ENCODE measurements at places on chromosomes 2 and 18. TPM values are rescaled to one million over a fixed set of nuclear protein-coding genes. Genes with fewer than 3 reads are reported as not detected.

DNA sequence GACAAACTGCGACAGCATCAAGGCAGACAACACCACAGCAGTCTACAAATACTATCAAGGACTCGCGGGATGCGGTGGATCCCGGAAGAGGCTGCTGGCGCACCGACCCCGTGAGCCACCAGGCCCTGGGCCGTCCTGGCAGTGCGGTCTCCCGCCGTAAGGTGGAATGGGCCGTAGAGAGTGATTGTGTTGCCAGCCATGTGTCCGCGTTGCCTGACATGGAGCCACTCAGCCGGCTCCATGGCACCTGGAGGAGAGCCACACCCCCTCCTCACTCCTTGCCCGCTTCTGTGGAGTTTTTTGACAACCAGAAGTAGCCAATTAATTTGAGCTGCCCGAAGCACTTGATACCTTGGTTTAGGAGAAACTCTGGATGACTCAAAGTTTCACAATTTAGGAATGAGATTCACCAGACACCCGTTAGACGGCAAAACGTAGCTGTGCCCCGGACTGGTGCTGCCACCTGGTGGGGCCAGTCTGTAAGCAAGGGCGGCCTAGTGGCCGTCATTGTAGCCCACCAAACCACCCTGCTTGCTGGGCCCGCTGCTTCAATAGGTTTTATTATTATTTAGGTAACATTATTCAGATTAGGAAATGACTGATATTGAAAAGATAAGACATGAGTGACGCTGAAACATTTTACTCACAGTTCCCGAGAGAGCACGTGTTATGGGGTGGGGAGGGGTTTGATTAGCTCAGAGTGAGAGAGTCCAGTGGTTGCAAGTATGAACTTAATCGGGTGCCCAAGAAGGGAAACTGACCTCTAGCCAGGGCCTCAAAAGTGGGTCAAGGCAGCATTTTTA is 10.2 kb upstream of the IMP4 start:
- peak; percentile 52 for DNase-seq

DNA sequence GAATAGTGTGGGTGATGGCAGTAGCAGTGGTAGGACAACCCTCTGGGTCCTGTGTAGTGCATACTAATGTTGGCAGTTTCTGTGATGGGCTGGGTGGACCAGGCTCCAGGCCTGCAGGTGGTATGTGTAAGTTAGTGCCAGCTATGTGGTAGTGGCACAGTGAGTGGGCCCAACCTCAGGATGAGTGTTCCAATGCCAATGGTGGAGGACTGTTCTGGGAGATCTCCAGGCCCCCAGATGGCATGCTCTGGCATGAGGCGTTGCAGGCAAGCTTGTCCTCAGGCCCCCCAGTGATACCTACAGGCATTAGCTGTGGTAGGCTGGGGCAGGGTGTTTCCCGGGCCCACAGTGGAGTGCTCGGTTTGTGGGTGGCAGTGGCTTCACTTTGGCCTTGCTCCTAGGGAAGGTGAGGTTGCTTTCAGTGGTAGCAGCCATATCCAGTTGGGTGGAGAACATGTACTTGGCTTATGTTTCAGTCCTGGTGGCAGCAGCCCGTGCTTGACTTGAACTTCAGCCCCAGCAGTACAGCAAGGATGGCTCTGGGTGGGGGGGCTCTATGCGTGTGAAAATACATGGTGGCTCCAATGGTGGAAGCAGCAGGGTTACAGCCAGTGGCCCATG is 32.4 kb downstream of the TEX51 start:
- no peak for DNase-seq

Gene TEX44
- polyA plus RNA-seq: not detected

GRCh38 chr18:67788310-67789164 is 272.0 kb upstream of the DSEL start:
- no peak for DNase-seq

DNA sequence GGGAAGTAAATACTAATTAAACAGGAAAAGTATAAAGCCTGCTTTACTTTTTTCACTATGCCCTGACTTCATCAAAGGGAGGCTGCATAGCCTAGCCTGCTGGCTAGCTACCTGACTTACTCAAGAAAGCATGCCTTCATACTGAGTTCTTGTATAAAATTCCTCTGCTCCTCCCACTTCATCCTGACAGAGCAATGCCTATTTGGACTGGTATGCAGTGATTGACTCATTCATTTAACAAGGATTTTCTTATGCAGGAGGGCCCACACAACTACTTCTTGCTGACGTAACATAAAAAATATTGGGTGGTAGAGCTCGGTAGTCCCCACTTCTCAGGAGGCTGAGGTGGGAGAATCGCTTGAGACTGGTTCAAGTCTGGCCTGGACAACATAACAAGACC is 70.5 kb downstream of the PRPF40A start:
- DNase-seq: peak; percentile 4

DNA sequence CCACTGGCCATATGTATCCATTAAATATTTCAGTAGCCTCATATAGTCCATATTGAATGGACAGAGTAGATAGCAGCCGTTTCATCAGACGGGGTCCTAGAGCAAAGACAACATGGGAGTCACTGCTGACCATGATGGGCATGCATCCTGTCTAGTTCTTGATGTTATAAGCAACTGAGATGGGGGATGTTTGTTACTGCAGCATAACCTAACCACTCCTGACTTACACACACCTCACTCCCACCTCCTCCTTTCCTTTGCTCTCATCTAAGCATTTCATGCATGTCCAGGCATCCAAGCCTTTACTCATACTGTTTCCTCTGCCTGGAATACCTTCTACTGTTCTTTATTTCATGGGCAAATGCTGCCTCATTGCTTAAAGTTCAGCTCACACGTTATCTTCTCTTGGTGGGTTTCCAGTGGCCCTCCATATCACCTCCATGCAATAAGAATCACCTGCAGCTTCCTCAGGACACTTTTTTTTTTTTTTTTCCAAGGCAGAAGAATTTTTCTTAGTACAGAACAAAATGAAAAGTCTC is 87.8 kb downstream of the DDX1 start:
- no peak for DNase-seq

DNA sequence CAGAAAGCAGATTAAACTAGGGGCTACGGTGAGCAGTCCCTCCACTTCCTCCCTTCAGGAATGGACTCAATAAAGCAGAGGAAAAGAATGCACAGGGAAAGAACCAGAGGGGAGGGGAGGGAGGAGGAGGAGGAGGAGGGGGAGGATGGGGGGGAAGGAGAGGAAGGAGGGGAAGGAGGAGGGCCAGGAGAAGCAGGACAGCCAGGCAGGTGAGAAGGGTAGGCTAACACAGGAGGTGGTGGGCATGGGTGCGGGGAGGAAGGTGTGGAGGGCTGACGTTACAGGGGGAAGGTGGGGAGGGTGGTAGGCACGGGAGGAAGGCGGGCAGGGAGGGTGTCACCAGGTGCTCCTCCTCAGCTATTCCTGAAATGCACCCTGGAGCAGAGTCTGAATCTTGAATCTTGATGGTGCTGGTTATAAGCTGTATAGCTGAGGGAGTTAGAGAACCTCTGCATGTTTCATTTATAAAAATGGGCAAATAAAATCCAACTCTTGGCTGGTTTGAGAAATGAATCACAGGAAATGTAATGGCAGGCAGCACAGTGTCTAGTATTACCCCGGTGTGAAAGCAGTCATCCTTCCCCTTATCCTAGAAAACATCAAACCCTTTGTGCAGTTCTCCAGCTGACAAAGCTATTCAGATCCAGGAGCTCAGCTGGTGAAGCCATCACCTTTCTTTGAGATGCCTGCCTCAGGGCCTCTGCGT is 3.4 kb downstream of the TMEM18 start:
- no peak for DNase-seq

DNA sequence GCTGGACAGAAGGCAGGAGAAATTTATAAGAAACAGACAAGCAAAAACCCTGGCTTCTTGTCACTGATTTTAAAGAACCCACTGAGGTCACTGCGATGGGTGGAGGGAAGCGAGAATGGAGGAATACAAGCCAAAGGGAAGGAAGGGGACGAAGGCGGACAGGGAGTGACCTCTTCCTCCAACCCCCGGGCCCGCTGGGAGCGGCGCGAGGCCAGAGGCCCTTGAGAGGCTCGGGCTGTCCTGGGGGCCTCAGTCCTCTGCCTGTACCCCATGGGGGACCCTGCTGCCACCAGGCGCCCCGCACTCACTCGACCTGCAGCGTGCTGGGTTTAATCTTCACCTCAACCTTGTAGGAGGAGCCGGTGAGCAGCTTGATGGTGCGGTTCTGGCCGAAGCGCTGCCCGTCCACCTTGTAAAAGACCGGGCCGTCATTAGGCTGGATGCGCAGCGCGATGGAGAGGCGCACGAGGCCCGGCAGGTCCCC is 793 bp downstream of the CNRIP1 start:
- DNase-seq: no peak

Gene SERPINB2
- polyA plus RNA-seq: not detected

GRCh38 chr2:237423891-237424290 is 9.9 kb upstream of the COL6A3 start:
- DNase-seq: no peak

Gene GAD1
- 0.15 TPM for polyA plus RNA-seq

DNA sequence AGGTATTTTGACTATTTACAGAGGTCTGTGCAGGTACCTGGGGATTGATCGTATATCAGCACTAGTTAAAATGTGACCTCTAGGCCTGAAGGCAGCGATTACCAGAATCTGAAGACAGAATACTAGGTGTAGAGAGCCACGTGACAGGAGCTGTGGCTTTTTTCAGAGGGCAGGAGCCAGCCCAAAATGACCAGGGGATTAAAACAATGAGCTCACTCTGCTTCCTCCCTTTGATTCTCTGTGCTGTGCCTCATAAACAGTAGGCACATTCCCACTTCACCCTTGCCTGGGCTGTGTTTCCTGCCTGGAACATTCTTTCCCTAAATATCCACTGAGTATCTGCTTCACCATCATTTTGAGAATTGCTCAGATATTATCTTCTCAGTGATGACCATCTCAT is 15.2 kb downstream of the ITGAV start:
- DNase-seq: no peak

Gene ACADL
- not detected for polyA plus RNA-seq

DNA sequence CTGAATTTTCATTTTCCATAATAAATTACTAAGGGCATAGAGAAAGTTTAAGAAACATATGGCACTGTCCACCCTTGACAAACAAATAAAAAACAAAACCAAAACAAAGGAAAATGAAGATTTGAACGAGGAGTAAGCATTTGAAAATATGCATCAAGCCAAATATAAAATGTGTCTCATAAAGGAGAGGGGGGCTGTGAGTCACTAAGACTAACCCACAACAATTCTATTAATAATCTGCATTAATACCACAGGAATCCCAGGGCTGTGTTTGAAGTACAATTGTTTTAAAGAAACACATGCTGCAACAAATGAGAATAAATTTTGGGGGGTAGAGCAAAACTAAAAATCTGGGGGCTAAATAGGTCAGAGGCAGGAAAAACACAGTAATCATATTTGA is 53.8 kb upstream of the STK17B start:
- DNase-seq: no peak

Gene RPRM
- polyA plus RNA-seq: not detected

Gene ZNF385B
- not detected for polyA plus RNA-seq

- no peak for DNase-seq
Observed at GRCh38 chr2:168029071-168029470, 218.3 kb downstream of the STK39 start.

DNA sequence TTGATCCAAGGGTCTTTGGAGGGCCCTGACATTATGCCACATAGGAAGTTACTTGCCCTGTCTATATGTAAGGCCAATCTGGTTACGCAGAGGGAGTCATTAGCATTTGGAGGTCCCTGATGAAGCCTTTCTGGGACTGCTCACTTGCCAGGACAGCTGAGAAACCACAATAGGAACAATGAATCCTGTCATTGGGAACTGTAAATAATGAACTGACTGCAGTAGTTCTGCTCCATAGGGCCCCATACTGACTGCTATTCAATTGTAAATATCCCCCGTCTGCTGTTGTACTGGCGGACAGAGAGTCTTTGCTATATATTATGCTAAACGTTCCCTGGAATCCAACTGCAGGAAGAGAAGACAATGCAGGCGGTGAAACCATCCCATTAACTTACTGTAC is 149.4 kb upstream of the DCC start:
- no peak for DNase-seq

DNA sequence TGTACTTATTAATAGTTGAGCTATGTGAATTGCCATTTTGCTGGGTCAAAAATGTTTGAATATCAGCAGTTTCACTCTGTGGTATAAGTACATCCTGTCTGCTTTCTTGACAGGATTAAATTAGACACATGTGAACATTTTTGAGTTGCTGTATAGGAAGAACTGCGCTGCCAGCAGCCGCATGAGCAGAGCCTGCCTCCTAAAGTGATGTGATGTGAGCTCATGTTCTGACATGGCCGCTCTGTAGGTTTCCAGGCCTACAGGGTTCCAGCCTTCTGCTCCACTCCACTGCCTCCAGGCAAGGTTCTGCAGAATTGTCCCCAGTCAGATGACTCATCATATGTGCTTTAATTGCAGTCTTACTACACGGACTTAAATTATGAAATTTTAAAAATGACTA is 119.7 kb upstream of the NFATC1 start:
- no peak for DNase-seq

DNA sequence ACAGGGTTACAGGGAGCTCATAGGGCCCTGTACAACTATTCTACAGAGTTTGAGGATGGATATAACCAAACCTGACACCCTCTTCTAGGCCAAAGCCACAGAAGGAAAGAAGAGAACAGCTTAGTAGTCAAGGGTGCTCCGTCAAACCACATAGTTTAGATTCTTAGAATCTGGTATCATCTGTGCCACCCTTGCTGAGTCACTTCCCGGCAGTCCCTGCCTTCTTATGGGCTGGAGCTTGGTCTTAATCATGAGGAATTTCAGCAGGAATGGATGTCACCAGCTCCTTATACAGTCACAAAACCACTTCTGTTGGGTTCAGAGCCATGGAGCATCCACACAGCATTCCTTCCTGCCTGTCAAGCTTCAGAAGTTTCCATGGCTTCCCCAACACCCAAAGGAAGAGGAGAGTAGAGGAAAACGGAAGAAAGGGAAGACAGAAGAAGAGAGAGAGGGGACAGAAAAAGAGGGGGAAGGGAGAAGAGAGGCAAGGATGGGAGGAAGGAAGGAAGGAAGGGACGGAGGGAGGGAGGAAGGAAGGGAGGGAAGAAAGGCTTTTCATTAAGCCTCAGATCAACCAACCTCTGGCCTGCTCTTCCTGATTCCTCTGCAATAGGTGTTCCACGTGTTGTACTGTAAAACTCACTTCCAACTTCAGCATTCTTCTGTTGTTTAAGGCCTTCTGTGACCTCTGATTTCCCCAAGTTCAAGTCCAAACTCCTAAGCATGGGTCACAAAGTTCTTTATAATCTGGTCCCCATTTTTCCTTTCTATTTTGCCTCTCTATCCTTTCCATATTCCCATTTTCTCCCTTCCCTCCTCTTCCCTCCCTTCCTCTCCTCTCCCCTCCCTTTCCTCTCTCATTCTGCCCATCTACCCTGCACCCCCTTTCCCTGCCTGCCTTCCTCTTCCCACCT is 246.1 kb upstream of the TNP1 start:
- peak; percentile 86 for DNase-seq

Gene UGT1A4
- 0.05 TPM for polyA plus RNA-seq
